ENCODE measurements at places on chromosomes 11 and 22.

- no peak for DNase-seq
Observed at GRCh38 chr11:74006743-74007304, 2.1 kb downstream of the UCP3 start.

- DNase-seq: no peak
Observed at GRCh38 chr22:21902296-21903087, 35.0 kb upstream of the MAPK1 start.

DNA sequence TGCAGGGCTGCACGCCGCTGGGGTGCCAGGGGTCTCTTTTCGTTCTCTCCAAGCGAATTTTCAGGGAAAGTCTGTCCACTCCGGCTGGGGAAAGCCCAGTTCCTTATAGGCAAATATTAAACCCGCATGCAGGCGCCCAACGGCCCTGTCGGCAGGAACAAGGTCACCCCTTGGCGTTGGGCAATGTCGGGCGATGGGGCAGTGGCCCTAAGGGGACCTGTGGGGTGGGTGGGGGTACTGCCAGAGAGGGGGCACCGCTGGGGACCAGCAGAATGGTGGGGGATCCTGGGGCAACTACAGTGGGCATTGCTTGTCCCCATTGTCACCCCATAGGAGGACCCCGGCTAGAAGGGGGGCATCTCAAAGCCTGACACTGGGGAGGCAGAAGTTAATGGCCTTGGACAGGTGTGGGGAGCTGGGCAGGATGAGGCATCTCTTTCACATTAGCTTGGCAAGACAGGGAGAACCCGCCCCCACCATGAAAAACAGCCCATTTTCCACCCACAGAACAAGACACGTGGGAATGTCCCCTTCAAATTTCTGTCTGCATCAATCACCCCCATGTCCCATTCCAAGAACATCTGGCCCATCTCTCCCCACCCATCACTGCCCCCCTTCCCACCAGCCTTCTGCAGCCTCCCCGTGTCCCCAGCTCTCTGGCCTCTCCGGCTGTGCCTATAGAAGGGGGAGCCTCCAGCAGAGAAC lies 5.5 kb upstream of the IGF2 start:
- no peak for DNase-seq

- DNase-seq: no peak
Observed at GRCh38 chr11:111359223-111360149, 19.6 kb downstream of the POU2AF1 start.

DNA sequence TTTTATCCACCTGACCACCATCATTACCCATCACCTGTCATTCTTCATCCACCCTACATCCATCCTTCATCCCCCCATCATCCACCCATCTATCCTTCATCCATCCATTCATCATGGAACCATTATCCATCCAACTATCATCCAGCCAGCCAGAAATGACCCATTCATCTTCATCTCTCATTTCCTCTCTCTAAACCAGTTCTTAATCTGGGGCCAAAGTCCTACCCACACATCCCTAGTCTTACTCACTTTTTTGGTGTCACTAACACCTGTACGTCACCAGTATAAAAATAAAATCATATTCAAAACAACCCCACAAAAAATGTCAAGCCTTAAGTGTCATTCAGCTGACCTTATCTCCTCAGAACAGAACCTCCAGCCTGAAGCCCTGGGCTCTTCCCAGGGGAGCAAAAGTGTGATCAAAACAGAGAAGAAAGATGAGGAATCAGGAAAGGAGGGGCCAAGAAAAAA lies 12.3 kb downstream of the SPI1 start:
- DNase-seq: no peak

DNA sequence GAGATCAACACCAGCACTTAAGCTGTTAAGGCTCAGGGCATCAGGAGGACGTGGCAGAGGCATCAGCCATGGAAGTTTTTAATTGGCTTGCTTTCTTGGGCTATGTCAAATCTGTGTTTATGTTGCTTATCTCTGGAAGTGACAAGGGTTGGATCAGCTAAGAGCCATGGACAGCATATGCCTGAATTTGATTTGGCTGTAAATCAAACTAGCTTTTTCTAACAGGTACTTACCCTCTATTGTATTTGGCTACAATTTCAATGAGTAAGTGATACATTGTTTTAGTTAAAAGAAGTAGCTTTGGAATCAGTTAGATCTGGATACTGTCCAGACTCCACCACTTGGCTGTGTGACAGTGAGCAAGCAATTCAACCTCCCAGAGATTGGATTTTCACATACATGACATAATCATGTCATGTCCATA lies 936.6 kb downstream of the OPCML start:
- DNase-seq: no peak

DNA sequence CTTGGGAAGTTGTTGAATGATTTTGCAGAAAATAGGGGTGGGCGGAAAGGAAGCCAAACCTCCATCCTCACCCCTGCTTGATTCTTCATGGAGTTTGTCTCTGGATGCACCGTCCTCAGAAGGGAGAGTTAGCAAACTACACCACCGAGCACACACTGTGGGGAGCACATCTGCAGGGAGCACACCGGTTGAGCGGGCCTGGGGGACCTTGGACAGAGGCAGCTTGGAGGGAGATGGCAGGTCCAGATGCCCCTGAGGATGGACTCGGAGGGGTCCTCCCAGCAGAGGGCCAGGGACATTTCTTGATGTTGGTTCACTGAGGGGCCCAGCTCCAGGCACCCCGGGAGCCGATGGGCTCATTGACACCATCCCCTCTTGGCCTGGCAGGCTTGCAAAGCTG lies 15.1 kb upstream of the FGF19 start:
- no peak for DNase-seq

GRCh38 chr11:77710358-77710757 lies 72.8 kb upstream of the CLNS1A start:
- no peak for DNase-seq

GRCh38 chr11:77080643-77081210 lies 14.0 kb downstream of the CAPN5 start:
- no peak for DNase-seq

DNA sequence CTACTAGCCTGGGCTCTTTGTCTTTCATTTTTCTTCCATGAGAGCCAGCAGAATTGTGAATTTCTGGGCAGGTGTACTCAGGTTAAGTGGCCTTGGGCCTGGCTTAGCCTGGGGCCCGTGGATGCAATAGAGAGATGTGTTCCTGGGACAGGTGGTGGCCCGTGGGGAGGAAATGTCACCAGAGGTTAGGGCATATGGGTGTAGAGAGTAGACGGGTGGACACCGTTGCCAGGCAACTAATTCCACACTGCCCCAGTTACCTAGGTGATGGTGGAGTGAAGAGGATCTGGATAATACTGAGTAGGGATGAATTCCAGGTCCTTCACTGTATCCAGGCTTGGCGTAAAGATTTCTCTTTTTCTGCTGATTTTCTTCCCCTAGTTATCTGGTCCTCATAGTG lies 175.0 kb downstream of the INSC start:
- no peak for DNase-seq

GRCh38 chr11:78030429-78031325 lies 7.6 kb upstream of the KCTD14 start:
- no peak for DNase-seq

- DNase-seq: no peak
Observed at GRCh38 chr11:95111923-95112540, 22.4 kb downstream of the ENDOD1 start.

- no peak for DNase-seq
Observed at GRCh38 chr11:108483163-108483562, 15.0 kb downstream of the POGLUT3 start.

DNA sequence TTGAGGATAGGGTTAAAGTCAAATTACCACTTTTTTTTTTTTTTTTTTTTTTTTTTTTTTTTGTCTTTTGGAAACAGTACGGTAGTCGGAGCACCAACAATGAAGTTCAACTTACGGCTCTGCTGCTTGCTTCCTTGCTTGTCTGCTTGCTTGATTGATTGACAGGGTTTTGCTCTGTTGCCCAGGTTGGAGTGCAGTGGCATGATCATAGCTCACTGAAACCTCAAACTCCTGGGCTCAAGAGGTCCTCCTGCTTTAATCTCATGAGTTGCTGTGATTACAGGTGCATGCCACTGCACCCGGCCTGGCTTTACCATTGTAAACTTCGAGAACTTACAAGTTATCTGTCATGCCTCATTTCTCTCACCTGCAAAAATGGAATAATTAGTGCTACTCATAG lies 5.8 kb downstream of the SGSM3 start:
- no peak for DNase-seq

GRCh38 chr11:38296211-38296776 lies 1698.3 kb upstream of the RAG2 start:
- DNase-seq: no peak

DNA sequence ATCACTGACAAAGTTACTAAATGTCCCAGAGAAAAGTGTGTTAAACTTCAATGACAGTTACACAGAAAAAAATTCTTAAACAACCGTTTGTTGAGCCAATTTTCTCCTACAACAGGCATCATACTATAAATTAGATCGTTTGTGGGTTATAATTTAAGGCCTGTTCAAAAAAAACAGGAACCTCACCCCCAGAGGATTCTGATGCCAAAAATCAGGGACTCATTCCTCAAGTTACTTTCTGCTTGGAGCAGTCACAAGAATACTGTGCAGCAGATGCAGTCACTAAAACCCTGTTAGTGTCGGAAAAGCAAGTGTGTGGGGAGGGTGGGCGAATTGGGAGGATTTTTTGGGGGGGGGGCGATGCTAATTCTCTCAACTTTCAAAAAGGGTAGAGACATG lies 657 bp downstream of the CWC15 start:
- DNase-seq: no peak

GRCh38 chr11:45245218-45246045 lies 40.7 kb downstream of the SYT13 start:
- DNase-seq: no peak

DNA sequence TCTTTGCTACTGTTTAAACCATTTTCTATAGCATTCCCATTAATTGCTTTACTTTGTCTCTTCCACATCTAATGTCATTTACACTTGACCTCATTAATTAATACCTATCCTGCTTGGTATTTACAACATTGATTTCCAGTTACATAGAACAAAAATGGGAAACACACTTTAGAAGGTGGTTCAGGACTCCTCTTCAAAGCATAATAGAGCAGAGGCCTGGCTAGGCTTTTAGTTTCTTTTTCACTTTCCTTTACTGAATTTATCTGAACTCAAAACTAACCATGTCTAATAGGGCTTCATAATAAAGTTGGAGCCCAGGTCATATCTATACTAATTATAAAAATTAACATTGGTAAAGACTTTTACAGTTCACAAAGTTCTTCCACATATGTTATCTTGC lies 648.0 kb upstream of the KIRREL3 start:
- DNase-seq: no peak

DNA sequence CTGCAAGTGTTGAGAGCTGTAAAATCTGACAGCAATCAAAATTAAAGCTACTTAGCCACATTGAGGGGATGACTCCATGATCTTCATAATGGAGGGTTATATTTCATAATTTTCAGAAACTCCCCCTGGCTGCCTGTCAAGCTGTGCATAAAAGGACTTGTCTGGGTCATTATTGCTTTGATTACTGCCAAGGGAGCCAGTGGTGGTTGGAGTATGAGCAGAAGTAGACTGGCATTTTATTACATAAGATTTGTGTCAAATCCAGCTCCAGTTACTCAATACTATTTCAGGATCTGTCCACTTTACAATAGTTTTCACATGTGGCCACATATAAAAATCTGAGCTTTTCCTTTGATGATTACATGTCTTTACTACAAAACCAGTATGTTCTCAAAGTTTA lies 108.9 kb upstream of the SLC5A12 start:
- DNase-seq: no peak

- DNase-seq: no peak
Observed at GRCh38 chr11:77199137-77199745, 71.2 kb downstream of the MYO7A start.

- no peak for DNase-seq
Observed at GRCh38 chr11:60813324-60813723, 28.2 kb downstream of the MS4A10 start.

GRCh38 chr11:110921742-110922521 lies 209.7 kb upstream of the ARHGAP20 start:
- no peak for DNase-seq

DNA sequence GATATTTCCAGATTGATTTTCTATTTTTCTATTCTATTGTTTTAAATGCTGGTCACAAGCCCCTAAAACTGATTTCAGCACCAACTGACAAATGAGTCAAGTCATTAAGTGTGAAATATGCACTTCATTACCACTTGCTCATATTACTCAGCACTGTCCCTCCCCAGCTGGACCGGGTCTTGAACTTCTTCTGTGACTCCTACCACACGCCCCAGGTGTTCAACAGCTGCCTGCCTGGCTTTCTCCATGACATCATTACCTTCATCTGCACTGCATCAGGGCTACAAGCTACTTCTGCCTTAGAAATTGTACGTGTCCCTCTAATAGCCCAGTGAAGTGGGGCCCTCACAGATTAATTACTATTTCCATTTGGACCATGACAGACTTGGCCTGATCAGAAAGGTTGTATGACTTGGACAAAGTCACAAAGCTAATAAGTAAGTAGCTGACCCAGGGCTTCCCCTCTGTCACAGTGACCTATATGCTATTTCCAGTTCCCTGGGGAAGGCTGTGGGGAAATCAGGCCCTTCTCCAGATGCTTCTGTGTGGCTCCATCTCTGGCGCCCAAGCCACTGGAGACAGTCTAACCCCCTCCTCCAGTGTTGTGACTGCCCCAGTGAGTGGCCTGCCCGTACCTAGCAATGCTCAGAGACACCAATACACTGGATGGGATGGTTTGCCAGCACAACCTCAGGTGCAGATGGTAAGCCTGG lies 18.1 kb downstream of the TBC1D10A start:
- peak; percentile 45 for DNase-seq

- DNase-seq: no peak
Observed at GRCh38 chr11:109729761-109730160, 307.8 kb downstream of the C11orf87 start.

DNA sequence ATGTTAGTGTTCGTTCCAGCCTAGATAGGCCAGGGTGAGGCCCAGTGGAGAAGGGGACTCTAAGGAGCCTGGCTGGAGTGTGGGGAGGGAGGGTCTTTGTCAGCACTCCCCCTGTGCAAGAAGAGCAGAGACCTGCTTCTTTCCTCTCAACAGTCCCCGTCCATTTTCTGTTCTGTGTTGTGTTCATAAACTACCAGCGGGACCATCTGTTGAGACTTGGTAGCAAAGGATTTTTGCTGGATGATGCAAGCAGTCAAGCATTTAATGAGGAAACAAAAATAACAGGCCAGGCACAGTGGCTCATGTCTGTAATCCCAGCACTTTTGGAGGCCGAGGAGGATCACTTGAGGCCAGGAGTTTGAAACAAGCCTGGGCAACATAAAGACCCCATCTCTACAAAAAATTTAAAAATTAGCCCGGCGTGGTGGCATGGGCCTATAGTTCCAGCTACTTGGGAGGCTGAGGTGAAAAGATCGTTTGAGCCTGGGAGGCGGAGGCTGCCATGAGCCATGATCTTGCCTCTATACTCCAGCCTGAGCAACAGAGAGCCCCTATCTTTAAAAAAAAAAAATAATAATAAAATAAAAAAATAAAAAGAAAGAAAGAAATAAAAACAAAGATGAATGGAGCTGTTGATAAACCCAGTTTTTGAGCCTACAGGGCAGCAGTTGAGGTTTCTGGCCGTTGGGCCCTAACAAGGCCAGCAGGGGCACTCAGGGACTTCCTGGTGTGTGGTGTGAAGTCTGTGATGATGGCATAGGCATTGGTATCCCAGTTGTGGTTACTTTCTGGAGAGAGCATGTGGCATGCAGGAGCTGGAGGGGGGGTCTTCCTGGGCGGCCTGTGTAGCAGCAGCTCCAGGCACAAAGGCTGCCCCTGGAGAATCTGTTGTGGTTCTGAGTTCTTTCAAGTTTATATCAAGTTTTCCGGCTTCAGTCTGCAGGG lies 1.7 kb upstream of the TXNRD2 start:
- DNase-seq: no peak

Measured in CD4-positive, alpha-beta T cell (primary cell).